ENCODE measurements at places on chromosomes 4 and X.

GRCh38 chrX:15204130-15204751, 65.6 kb downstream of the ASB9 start:
- no peak for DNase-seq

GRCh38 chr4:155759372-155760252, 791 bp downstream of the GUCY1B1 start:
- no peak for DNase-seq

- DNase-seq, result no peak
Measured at GRCh38 chr4:15144249-15144966, 142.1 kb downstream of the CPEB2 start.

- DNase-seq, result no peak
Measured at GRCh38 chr4:37699868-37700481, 13.8 kb upstream of the RELL1 start.

DNA sequence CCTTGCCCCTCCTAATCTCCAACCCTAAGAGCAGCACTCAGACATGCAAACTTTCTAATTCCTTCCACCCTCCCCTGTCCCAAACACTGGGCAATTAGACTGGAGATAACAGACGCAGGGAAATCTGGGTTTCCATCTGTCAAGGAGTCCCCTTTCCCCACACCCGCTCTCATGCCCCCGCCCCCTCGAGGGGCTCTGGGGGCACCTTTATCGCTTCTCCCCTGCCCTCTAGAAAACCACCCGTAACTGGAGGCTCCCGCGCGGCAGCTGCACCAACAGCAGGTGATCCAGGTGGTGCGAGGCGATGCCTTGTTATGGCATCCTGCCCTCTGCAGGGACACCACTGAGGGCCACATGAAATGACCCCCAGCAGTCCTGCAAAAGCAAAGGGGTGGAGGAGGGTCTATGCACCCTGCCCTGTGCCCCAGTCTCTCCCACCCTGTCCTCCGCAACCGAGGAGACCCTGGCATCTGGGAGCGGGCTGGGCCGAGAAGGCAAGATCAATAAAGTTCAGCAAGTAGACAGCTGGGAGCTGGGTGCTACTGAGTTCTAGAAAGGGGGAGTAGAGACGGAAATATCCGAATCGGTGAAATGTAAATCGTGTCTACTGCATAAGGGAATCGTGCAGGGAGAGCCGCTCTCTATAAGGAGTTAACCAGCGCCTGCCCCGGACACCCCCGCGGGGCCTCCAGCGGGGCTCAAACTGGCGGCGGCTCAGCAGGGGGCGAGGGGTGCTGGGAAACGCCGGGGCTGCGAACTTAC, 1.6 kb downstream of the KCTD8 start:
- no peak for DNase-seq
